ENCODE measurements at places on chromosomes 1 and 21.

GRCh38 chr1:54408147-54409066, 2.2 kb upstream of the SSBP3 start:
- peak; percentile 89 for DNase-seq
- no peaks in the 10 kb centered on the region for H3K36me3 ChIP-seq
- peaks cover 14% of the 10 kb centered on the region for H3K4me1 ChIP-seq
- peak overlapping the region; percentile 90 for H3K27ac ChIP-seq

DNA sequence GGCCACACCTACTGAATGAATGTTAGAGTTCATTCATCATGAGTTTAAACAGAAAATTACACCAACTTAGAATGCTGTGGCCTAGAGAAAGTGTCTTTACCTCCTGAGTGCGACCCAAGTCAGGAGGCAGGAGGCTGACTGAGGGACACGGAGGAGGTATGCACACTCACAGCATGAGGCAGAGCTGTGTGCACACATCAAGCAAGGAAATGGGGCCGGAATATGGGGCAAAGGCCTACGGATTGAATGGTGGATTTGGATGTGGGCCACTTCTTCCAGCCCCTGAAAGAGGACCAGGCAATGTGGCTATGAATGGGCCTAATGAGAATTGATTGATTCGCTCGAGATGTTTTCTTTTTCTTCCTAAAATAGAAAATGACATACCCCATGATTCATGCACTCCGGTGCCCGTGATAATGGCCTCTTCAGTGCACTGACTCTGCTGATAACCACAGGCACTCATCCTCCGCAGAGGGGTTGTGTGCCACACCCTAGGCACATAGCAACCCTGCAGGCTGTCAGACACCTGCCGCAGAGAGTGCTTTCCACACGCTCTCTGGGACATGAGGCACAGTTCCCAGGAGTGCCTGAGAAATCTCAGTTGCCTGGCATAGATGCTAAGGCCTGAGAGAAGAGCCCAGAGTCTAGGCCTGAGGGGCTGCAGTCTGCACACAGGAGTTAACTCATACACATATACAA, 155.5 kb downstream of the GLUL start:
- no peak overlapping the region for H3K27ac ChIP-seq
- H3K36me3 ChIP-seq, result no peaks in the 10 kb centered on the region
- no peaks in the 10 kb centered on the region for H3K4me1 ChIP-seq
- H3K4me3 ChIP-seq, result no peak overlapping the region
- DNase-seq, result peak; percentile 3
- H3K27me3 ChIP-seq, result no peaks in the 10 kb centered on the region

GRCh38 chr1:78916986-78917385, 89.5 kb downstream of the ADGRL4 start:
- H3K36me3 ChIP-seq, result no peaks in the 10 kb centered on the region
- no peaks in the 10 kb centered on the region for H3K27me3 ChIP-seq
- H3K27ac ChIP-seq, result no peak overlapping the region
- no peak for DNase-seq
- no peak overlapping the region for H3K4me3 ChIP-seq

DNA sequence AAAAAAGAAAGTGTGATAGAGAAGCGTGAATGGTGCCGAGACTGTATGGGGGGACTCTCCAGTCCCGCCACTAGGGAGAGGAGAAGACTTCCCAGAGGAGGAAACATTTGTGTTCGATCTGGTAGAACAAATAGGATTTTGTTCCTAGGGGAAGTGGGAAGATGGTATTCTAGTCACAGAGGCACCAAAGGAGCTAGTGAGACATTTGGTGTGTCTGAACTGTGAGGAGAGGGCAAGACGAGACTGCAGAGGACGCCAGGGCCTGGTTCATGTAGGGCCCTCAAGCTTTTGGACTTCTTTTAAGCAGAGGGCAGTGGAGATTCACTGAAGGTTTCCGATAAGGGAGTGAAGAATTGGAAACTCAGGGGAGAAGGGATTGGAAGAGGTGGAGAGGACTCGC, 2.9 kb downstream of the BTBD19 start:
- peak overlapping the region; percentile 69 for H3K27ac ChIP-seq
- no peak for DNase-seq
- H3K4me1 ChIP-seq, result peaks cover 60% of the 10 kb centered on the region
- no peak overlapping the region for H3K4me3 ChIP-seq
- peaks cover 6% of the 10 kb centered on the region for H3K36me3 ChIP-seq

DNA sequence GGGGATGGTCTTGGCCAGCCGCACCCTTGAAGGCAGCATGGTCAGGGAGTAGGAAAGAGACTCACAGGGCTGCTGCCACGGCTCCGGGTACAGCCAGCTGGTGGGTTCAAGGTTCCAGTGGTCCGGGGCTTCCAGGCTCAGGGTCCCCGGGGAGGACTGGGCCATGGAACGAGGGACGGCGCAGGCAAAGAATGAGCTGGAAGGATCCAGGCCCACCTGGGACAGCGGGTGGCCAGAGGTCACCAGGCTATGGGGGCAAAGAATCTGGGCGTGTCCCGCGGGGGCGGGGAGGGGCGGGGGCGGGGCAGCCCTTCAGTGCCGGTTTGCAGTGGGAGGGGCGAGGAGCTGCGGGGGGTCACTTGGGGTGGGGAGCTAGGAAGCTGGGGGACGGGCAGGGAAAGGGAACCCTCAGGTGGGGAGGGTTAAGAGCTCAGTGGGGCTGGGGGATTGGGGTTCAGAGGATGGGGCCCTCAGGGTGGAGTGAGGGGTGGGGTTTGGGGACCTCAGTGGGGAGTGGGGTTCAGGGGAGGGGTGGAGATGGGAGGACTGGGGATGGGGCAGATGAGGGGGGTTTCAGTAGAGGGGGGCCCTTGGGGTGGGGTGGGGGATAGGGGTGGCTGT, at the start of gene DNMT3L:
TSS of gene DNMT3L (minus strand) at position 223 of the 621 bp plus-strand sequence. CDS start 638 bp downstream, outside the sequence.
- no peak within 1 kb of the TSS for H3K27ac ChIP-seq
- no peaks in the 10 kb centered on the region for H3K36me3 ChIP-seq
- DNase-seq, result no peak
- no peak within 1 kb of the TSS for H3K4me3 ChIP-seq
- H3K27me3 ChIP-seq, result peaks cover 22% of the 10 kb centered on the region

GRCh38 chr1:155607708-155608107, 2.3 kb upstream of the MSTO1 start:
- peak; percentile 18 for DNase-seq
- no peak overlapping the region for H3K27ac ChIP-seq
- no peak overlapping the region for H3K4me3 ChIP-seq
- no peaks in the 10 kb centered on the region for H3K27me3 ChIP-seq
- peaks cover 5% of the 10 kb centered on the region for H3K36me3 ChIP-seq
- no peaks in the 10 kb centered on the region for H3K4me1 ChIP-seq

DNA sequence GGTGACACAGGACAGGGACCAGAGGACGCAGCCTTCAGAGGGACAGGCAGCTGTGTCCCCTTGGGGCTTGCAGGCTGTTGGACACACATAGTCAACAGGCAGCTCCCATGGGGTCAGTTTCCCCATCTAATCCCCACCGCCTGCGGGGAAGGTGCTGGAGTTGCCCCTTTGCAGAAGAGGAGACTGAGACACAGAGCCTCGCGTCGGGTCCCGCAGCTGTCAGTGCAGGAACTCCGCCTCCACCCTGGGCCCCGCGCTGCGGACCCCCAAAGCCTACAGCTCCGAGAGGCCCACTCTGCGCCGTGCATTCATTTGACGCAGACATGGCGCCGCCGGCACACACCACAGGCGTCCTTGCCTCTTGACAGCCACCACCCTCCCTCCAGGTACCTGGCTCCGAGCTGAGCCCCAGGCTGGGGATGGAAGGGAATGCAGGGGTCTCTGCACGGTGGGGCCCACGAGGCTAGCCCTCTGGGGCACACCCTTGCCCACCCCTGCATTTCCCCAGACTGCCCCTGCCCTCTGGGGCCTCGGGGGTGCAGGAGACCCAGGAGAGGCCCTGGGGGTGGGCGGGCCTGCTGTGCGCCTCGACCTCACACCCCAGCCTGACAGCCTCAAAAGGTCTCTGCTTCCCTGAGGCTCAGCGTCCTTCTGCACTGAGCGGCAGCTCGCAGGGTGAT, 88.5 kb upstream of the ACTRT2 start:
- H3K27ac ChIP-seq, result no peak overlapping the region
- H3K36me3 ChIP-seq, result no peaks in the 10 kb centered on the region
- no peak for DNase-seq
- H3K4me1 ChIP-seq, result no peaks in the 10 kb centered on the region
- no peaks in the 10 kb centered on the region for H3K27me3 ChIP-seq

DNA sequence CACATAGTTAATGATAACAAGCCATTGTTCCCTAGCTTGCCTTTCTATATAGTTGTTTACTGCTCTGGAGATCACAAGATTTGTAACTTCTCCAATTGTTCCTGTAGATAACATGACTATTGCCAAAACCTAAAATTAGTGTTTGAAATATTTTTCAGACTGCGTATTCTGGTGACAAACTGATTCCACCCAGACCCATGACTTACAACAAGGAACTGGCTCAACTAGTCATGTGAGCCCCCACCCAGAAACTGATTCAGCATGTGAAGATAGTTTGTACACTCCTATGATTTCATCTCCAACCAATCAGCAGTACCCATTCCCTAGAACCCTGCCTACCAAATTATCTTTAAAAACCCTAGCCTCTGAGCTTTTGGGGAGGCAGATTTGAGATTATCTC, 131.4 kb upstream of the BCL9 start:
- no peaks in the 10 kb centered on the region for H3K27me3 ChIP-seq
- H3K27ac ChIP-seq, result no peak overlapping the region
- H3K36me3 ChIP-seq, result no peaks in the 10 kb centered on the region
- DNase-seq, result no peak
- H3K4me1 ChIP-seq, result no peaks in the 10 kb centered on the region

DNA sequence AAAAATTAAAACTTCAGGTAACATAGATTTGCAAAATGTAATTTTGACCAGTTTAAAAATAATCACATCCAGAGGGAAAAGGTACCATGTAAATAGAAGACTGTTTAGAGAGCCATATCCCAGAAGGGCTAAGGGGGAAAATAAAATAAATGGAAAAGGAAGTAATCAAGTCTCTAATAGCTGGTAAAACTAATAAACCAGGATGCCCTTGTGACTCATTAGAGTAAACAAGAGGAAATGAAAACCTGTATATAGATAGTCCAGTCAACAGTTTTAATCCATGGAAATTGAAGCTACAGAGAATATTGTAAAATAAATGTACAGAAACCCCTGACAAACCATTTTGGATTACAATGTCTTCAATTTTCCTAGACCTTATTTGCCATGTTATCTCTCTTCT, 698.0 kb upstream of the RGS18 start:
- H3K4me3 ChIP-seq, result no peak overlapping the region
- H3K27ac ChIP-seq, result no peak overlapping the region
- no peaks in the 10 kb centered on the region for H3K4me1 ChIP-seq
- H3K27me3 ChIP-seq, result no peaks in the 10 kb centered on the region
- DNase-seq, result no peak

DNA sequence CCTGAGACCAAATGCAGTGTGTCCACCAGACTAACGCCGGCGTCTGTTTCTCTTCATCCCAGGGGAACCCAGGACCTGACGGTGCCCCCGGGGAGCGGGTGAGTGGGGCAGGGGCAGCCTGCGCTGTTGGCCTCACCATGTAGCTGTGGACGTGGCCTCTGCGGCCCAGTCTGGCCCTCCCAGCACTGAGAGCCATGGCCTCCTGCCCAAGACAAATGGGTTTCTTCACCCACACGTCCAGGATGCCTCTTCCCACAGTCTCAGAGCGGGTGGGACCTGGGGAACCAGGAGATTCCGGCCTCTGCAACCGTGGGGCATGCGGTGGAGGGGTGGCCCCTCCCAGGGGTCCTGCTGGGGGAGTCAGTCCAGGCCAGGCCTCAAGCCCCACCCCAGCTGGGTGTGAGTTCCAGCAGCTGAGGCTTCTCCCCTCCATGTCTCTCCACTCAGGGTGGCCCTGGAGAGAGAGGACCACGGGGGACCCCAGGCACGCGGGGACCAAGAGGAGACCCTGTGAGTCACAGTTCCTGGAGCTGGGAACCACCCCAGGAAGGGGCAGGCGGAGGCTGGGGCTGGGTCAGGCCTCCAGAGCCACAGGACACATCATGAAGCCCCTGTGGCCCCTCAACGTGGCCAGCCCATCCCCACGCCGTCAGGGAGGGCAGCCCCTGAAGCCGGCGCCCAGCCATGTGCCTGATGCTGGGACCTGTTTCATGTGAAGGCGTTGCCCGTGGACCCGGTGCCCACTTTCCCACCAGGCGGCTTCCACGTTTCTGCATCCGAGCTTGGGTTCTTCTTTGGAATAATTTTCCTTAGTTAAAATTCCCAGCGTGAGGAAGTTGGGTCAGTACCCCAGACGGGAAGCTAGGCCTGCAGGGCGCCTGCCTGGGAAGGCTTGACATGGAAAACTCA, 11.0 kb downstream of the COL6A1 start:
- no peak for DNase-seq
- H3K4me1 ChIP-seq, result 0 out of 2 replicates have a peak, but pooled peaks cover 1% of the 10 kb centered on the region
- H3K36me3 ChIP-seq, result peaks cover 90% of the 10 kb centered on the region
- no peak overlapping the region for H3K4me3 ChIP-seq
- H3K27me3 ChIP-seq, result no peaks in the 10 kb centered on the region

DNA sequence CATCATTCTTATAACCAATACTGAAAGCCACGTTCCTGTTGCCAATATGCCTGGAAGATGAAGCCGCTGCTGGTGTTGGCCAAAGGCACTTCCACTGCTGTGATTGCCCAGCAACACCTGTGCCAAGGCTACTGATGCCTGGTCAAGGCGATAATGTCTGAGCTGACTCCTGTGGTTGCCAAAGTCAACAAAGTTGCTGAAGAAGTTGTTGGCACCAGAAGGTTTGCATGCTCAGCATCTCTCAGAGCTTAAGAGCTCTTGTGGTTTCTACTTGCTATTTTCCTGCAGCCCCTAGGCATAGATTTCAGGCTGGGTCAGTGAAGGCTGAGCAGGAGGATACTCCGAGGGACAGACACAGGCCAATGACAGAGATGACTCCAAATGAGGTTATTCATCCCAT, 63.4 kb upstream of the RAB3GAP2 start:
- DNase-seq, result no peak
- 0 out of 2 replicates have a peak, but pooled peaks cover 1% of the 10 kb centered on the region for H3K27me3 ChIP-seq
- H3K36me3 ChIP-seq, result no peaks in the 10 kb centered on the region
- no peaks in the 10 kb centered on the region for H3K4me1 ChIP-seq
- no peak overlapping the region for H3K4me3 ChIP-seq
- no peak overlapping the region for H3K27ac ChIP-seq
